SW 1271 (cell line): ENCODE measurements at places on chromosomes 7 and 10.

DNA sequence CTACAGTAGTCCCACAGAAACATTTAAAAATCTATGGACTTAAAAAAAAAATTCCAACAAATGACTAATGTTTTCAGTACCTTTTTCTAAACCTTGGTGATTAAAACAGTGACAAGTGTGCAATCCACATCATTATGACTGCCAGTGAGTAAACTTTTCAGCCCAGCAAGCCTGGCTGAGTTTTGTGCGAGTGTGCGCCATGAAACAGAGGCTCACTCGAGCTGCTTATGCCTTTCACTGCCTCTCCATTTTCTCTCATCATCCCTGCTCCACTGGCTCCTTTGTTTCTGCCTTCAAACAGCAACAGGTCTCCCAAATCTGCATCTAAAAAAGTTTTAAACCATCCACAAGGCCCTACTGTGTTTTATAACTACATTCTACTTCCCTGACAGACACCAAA, 105.8 kb downstream of the USP6NL start:
- no peak for DNase-seq

DNA sequence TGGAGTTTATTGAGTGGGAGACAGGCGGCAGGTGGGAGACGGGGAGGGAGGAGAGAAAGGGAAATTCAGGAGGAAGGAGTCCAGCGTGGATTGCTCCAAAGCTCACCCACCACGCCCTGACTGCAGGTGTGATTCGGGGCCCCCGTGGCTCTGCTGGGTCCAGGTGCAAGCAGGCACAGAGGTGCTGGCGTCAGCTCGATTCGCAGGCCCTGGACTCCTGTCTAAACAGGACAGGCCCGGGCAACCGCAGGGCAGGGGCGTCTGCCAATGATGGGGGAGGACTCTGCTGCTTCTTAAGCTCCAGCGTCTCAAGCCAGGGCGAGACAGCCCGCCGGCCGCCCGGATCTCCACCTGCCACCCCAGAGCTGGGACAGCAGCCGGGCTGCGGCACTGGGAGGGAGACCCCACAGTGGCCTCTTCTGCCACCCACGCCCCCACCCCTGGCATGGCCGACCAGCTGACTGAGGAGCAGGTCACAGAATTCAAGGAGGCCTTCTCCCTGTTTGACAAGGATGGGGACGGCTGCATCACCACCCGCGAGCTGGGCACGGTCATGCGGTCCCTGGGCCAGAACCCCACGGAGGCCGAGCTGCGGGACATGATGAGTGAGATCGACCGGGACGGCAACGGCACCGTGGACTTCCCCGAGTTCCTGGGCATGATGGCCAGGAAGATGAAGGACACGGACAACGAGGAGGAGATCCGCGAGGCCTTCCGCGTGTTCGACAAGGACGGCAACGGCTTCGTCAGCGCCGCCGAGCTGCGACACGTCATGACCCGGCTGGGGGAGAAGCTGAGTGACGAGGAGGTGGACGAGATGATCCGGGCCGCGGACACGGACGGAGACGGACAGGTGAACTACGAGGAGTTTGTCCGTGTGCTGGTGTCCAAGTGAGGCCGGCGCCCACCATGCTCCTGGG, at the start of gene CALML3:
CALML3 (plus strand) TSS at position 321 of the 920 bp plus-strand sequence; CDS start at position 446, 125 bp downstream.
- no peak for DNase-seq

DNA sequence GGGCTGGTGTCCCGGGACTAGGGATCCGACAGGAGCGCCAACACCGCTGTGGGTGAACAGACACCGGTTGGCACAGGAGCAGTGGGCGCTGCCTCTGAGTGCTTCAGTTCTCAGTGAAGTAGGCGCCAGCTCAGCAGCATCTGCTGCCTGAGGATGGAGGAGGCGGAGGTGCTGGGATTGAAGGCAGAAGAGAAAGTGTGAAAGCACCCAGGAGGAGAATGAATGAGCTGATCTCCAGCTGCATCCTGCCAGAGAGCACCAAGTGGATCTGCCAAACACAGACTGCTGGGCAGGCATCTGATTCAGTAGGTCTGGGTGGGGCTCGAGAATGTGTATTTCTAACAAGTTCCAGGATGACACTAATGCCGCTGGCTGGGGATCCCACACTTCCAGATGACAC, 74.5 kb downstream of the LANCL2 start:
- no peak for DNase-seq

GRCh38 chr10:4262870-4263600, 478.0 kb upstream of the KLF6 start:
- no peak for DNase-seq

- no peak for DNase-seq
These were observed 49.6 kb downstream of the POLL start for GRCh38 chr10:101538446-101538845.

- no peak for DNase-seq
These were observed 44.3 kb downstream of the TRRAP start for GRCh38 chr7:98922392-98923187.

DNA sequence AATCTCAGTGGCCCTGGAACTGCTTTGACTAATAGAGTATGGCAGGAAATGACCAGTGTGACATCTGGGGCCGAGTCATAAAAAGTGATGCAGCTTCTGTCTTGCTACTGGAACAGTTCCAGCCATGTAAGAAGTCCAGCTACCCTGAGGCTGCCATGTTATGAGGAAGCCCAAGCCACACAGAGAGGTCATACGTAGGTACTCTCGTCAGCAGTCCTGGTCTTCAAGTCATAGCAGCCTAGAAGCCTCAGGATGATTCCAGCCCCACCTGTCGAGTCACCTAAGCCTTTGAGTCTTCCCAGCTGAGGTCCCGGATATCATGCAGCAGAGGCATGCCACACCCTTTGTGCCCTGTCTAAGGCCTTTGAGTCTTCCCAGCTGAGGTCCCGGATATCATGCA, 92.1 kb downstream of the PPP1R3C start:
- DNase-seq, result no peak

DNA sequence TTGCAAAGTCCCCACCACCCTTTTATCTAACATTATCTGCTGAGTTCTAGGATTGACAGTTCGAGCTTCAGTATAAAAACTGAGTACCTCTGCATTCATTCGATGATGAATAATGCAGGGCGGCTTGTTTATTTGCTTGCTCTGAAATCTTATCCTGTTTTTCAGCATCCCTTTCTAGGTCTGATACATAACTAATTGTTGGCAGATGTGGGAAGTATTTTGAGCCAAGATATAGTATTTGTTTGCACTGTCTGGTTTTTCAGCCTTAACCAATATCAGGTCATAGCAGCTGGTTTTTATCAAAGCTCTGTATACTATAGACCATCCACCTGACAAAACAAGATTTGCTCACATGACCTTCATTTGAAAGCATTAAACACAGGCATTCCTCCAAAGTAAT, 161.4 kb downstream of the TFEC start:
- DNase-seq, result no peak

DNA sequence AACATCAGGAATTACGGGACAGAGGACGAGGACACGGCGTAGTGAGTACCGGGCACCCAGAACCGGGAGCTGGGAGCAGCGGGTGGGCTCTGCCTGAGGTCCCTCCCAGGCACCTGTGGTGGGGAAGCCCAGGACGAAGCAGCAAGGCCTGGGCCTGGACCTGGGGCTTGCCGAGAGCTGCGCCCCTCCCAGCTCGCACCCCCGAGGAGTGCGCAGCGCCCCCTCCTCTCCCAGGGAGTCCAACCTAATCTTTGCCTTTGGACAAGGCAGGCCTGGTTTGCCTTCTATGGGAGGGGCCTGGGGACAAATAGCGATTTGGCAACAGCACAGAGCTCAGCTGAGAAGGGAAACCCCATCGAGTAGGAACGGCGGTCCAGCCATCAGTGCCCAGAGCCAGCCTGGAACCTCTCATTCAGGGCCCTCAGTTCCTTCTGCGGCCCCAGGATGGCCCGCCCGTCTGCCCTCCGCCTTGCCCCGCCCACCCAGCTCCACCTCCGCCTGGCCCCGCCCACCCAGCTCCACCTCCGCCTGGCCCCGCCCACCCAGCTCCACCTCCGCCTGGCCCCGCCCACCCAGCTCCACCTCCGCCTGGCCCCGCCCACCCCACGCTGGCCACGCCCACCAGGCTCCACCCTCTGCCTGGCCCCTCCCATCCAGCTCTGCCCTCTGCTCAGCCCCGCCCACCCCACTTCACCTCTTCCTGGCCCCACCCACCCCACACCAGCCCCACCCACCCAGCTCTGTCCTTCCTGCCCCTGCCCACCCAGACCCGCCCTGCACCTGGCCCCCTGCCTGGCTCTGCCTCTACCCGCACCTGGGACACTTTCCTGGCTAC, 32.5 kb upstream of the KNDC1 start:
- DNase-seq, result no peak

DNA sequence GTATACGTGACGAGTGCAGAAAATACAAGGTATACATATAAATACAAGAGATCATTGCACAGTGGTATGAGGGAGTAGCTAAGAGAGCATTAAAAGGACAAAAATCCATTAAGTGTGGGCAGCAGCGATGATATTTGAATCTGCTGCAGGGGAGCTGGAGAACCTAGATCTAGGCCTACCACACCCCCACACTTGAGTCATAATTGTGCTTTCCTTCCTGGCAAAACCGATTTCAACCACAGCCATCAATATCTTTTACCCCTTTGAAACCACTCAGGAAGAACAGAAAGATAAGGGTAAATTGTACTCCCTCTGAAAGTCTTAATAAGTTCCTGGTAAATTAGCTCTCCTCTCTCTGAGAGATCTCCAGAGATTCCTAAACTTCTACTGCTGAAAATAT, 345.0 kb downstream of the SORCS1 start:
- DNase-seq, result no peak

DNA sequence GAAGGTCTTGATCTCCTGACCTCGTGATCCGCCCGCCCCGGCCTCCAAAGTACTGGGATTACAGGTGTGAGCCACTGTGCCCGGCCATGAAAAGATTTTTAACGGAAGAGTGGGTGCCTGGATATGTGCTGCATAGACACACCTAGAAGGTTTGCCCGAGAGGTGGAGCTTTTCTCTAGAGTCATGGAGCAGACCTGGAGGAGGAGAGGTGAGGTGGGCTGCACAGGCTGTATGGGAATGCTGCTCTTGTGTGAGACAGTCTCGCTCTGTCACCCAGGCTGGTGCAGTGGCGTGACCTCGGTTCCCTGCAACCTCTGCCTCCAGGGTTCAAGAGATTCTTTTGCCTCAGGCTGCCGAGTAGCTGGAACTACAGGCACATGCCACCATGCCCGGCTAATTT, 103.3 kb downstream of the ACTR3B start:
- DNase-seq, result no peak

DNA sequence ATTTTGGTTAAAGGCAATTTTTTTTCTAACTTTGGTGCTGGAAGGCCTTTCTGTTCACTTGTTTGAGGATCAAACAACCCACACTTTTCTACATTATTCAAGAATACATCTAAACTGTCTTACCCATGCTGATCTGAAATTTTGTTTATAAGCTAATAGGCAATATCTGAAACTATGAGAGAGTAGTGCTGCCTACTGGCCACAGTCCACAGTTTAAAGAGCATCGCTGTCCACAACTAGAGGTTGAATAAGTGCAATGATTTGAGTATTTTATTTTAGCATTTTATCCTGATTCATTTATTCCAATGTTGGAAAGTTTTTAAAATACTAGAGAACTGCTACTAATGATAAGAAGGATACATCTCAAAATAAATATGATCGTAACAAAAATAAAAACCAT, 306.9 kb downstream of the ELMO1 start:
- DNase-seq, result no peak

GRCh38 chr10:14004536-14004935, 326.2 kb downstream of the FRMD4A start:
- no peak for DNase-seq

- no peak for DNase-seq
These were observed 48.7 kb downstream of the ANK3 start for GRCh38 chr10:60340973-60341372.

GRCh38 chr10:11331726-11332125, 279.7 kb downstream of the USP6NL start:
- no peak for DNase-seq

- no peak for DNase-seq
These were observed 62.0 kb downstream of the TFEC start for GRCh38 chr7:115968596-115968995.

- no peak for DNase-seq
These were observed 91.2 kb downstream of the GTF2IRD1 start for GRCh38 chr7:74544706-74545469.

DNA sequence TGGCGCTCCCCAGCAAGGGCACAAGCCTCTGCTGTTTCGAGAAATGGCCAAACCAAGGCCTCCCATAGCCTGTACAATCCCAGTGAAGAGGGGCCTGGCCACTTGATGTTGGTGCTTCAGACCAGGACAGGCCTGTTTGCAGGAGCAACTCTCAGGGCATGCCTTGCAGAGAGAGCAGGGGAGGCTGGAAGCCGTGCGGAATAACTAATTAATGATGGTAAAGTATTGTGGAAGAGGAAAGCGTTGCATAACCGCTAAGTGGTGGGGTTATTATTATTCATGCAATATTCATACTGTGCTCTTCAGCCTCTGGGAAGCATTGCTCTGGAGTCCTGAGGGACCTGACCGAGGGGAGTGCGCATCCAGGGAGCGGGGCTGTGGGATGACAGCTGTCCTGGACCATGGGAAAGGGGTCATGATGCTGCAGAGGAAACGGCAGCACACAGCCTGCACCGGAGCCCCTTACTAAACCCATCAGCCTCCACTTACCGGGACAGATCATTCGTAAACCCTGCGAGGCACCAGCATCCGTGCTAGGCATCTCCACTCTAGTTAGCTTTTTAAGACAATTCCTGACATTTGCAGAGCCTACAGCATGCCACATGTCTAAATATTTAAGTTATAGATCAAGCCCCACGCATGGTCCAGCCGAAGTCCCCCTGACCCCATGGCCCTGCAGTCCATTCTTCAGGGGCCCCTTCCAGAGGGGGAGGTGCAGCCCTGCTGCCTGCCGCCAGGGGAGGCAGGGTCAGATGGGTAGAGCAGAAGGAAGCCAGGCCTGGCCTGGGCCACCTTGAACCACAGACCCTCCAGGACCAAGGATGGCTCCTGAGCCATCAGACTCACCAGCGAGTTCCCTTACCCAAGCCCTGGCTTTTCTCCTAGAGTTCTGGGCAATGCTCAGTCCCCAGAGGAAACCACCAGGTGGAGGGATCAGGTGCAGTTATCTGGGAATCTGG, 11.6 kb downstream of the TMEM273 start:
- no peak for DNase-seq

DNA sequence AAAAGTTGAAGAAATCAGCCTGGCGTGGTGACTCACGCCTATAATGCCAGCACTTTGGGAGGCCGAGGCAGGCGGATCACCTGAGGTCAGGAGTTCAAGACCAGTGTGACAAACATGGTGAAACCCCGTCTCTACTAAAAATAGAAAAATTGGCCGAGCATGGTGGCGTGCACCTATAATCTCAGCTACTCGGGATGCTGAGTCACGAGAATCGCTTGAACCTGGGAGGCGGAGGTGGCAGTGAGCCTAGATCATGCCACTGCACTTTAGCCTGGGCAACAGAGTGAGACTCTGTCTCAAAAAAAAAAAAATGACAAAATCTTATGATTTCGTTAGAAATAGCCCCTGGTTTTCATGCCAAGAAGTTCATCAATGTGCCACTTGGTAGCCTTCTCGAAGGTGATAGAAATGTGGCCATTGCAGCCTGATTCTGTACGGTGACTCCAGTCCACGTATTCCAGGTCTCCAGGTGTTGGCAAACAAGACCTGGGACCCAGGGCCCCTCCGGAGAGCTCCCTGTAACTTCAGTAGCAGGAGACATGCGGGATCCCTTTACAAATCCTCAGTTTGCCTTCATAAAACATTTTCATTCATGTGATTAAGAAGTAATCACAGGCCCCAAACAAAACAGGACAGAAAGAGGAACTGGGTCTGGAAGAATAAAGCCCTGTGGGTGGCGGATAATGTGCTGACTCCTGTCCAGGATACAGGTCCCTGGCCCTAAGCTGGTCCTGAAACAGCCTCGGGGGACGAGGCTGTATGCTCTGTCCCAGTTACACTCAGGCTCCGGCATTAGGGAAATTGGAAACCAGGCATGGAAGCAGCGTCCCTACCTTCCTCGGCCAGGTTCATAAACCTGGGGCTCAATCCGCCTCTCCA, 207.3 kb upstream of the SH2B2 start:
- DNase-seq, result no peak
